Right hindlimb (tissue), 1 donor: ENCODE measurements at places on chromosomes 5 and 9.

- DNase-seq, result no peak
Measured at GRCh38 chr5:32740651-32741050, 29.5 kb downstream of the NPR3 start.

DNA sequence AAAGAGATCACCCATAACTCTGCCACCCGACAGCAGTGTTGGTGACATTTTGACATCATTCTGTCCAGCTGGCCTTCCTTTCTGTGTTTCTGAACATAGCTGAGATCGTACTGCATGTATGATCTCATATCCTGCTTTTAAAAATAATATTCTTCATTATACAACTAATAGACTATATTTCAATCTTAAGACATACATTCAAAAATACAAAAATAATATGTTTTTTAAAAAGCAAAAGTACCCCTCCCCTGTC is 47.7 kb upstream of the RPL26L1 start:
- DNase-seq, result no peak

DNA sequence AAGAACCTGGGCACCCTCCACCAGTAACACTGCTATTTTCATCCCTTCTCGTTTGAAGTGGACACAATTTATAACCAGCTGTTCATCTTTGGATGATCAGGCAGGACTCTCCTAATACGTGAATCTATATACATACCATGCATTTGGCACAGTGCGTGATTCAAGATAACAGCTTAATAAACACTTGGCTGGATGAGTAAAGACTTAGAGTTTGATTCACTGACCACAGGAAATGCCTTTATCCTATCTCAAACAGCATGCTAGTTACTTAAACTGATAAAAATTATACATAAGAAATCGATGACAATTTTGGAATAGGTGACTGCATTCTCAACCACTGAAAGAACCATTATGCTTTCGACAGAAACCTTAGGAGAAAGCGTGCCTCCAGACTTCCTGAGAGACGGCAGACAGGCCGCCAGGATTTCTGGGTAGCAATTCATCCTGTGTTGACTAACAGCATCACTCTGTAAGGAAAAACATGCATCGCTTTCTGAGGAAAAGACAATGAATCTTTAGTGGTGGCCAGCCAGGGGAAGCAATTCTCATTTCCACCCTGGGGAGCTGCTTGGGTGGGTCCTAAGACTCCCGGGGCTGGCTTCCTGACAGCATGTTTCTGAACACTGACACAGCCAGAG is 9.7 kb downstream of the MRPL36 start:
- no peak for DNase-seq

DNA sequence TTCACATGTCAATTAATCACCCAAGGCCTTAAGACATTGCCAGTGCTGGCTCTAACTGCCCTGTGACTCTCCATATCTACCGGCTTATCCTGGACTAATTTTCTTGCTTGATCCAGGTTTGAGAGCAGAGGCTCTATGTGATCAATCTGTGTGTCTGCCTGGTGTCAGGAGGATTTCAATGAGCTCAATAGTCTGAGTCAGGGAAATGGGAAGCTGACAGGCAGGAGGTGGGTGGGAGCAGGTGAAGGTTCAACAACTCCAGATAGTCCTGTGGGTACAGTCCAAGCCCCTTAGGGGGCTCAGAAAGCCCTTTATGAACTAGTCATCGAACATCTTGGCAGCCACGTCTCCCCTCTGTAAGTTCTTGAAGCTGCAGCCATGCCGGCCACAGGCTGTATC is 72.2 kb downstream of the SHB start:
- DNase-seq, result no peak

- DNase-seq, result no peak
Measured at GRCh38 chr5:36728697-36729543, 122.5 kb downstream of the SLC1A3 start.

DNA sequence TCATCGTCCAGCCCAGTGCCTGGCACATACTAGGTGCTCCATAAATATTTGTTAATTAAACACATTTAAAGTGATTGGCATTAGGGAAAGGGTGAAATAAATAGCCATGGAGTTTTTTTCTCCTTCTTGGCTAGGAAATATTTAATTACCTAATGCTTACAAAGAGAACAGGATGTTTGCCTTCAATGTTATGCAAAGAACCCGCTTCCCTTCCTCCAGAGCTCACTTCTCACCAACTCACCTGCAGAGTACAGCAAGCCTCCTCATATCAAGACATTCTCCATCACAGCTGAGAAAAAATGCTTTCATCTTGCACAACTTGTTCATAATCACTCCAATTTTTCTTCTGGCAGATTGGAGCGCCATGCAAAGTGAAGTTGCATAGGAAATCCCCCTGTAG is 161.7 kb upstream of the STK32A start:
- DNase-seq, result no peak

DNA sequence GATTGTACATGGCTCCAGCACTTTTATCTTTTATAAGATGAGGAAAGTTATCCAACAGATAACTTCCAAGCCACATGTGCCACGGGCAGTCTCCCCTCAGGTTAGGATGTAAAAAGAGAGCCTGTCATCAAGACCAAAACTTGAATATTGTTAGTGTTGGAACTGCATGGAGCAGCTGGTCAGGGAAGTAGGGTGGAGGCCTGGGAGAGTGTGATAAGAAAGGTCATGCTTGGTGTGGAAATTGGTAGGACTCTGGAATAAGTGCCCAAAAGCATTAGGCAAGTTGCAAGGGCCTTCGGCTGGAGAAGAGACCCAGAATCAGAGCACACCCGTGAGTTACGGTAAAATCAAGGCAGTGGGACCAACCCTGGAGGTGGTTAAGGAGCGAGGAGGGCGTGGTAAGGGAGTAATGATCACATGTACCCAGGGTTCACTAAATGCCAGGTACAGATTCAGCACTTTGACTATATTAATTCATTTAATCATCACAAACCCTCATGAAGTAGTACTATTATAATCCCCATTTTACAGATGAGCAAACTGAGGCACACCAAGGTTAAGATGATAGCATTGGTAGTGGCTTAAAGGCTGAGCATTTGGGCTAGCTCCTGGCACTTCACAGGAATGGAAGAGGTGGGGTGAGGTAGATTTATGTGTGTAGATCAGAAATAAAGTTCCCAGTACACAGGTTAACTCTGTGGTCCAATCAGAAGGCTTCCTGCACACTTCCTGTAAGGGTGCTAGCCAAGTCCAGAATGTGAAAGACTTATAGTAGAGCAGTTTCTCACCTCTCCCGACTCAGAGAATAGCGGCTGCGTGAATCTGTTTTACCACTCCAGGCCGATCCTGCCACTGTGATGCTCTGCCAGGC is 96.5 kb upstream of the ZNF608 start:
- no peak for DNase-seq

DNA sequence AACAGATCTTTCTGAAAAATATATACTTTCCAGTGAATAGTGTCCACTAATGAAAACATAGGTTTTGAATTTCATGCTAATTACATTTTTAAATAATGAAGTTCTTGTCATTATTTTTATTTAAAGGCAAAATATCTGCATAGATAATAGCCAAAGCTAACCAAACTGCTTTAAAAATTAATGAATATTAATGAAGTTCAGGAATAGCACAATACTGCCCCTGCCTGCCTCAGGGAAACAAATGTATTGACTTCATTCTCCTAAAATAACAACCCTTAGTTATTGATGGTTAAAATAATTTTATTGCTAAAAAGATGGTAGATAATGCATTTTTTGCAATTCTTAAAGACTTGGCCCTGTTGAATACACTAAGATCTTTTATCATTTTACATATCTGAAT is 103.6 kb upstream of the SSBP2 start:
- DNase-seq, result no peak

DNA sequence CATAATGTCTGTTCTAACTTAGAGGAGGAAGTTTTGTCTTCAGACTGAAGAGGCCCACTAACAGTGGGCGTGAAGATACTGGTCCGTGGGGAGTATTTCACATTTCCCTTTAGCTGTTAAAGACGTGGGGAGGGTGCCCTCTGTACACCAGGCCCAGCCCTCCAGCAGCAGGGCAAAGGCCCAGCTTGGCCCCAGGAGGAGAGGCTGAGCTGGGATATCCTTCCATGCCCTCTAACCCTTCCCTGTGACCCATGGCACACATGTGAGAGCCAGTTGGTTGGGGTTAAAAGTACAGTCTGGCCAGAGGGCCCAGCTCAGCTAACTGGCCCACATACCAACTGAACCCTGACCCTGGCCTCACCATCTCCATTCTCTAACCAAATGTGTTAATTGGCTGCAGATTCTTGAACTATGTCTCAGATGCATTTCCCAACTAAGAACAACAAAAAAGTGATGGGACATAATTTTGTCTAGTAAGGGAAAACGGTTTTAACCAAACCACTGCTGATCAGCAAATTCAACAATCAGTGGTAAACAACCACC is 74.4 kb downstream of the LHFPL2 start:
- DNase-seq, result no peak

DNA sequence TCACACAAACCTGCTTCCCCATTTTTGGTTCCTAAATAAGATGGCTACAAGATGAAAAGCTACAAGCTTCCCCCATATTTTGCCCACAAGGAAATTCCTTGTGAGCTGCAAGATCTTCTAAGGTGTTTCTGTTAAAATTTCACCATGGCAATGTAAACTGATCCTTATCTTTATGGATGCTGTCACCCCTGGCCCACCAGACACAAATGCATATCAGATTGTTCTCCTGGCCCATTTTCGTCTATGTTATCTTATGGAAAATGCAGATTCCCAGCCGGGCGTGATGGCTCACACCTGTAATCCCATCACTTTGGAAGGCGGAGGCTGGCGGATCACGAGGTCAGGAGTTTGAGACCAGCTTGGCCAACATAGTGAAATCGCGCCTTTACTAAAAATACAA is 65.1 kb upstream of the IL6ST start:
- DNase-seq, result no peak

DNA sequence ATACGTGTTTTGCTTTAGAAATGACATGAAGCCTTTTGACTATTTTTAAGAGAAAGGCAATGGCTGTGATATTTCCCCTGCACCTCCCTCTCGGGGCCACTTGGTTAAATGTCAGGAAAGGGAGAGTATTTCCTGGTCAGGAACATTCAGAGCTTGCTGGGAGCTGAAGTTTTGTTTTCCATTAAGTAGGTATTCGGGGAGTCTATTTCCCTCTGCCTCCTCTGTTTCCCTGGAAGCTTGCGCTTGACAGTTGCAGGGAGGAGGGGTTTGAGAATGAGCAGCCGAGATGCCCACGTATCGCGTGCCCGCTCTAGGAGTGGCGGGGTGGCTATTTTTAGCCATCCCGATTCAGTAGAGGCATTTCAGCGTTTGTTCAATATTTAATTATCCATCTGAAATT is 6.7 kb downstream of the DAB2IP start:
- peak; percentile 47 for DNase-seq

DNA sequence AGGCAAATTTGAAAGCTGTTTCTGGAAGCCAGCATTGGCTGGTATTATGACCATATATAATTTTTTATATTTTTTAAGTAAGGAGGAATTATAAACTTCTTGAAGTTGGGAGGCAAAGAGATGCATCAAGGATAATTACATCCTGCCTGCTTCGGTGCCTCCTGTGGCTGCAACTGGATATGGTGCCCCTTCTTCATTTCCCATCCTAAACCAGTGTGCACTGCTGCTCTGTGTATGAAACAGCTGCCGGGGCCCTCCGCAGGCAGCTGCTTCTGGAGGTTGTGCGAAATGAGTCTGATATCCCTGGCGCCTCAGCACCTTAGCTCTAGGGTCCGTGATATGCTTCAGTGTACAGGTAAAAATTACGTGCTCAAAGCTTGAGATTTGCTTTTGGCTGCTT is 304.2 kb downstream of the ENC1 start:
- DNase-seq, result no peak
